ENCODE measurements at places on chromosomes 3 and 15.

DNA sequence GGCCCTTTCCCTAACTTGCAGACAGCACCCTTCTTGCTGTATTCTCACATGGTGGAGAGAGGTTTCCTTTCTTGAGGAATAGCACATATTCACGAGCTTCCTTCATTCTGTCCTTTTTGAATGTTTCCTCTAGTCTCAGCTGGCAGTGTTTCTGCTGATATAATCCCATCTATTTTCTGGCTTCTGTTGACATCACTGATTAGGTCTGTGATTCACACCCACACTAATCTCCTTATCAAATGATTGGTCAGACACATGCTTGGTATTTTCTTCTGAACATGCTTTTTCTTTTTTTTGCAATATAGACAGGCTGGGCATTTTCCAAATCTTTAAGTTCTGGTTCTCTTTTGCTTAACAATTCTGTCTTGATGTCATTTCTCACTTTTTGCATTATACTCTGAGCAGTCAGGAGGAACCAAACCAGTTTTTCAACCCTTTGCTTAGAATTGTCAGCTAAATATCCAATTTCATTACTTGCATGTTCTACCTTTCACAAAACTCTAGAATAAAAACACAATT lies 65.4 kb downstream of the OXSM start:
- DNase-seq, result no peak

DNA sequence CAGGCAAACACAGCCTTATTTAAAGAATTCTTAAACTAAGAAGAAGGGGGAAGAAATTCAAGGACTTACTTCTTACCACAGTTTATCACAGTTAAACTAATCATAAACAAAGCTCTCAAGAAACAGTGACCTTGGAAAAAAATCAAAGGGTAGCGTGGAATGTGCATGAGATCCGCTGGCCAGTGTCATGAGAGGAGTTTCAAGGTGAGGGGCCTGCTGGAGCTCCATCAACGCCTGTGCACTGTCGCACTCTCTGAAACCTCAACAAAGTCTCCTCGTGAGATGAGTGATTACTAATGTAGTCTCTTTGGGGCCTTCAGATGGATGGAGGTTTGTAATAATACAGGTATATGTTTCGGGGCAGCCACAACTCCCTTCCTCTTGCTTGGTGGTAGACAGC lies 28.4 kb upstream of the PRICKLE2 start:
- DNase-seq, result no peak

- no peak for DNase-seq
These were observed 40.1 kb downstream of the GAP43 start for GRCh38 chr3:115663414-115663813.

- no peak for DNase-seq
These were observed 222.0 kb upstream of the DPPA4 start for GRCh38 chr3:109559389-109559788.

DNA sequence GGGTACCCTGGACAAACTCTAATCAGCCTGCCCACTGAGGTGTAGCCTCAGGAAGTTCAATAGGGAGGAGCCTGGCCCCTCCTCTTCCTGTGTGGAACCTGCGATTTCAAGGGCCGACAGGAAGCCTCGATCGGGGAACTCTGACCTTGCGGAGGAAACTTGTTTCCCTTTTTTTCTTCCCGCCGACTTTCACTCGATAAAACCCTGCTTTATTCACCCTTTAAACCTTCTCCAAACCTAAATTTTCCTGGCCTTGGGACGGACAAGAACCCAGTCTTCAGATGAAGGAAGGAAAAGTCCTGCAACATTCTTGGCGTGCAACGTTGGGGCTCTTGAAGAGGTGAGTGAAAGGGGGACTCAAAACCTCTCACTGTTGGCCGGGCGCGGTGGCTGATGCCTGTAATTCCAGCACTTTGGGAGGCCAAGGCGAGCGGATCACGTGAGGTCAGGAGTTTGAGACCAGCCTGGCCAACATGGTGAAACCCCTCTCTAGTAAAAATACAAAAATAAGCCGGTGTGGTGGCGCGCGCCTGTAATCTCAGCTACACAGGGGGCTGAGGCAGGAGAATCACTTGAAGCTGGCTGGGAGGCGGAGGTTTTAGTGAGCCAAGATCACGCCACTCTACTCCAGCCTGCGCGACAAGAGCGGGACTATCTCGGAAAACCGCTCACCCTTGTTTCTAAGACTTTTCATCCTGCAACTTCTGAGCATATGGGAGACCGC lies 208.2 kb downstream of the ZNF385D start:
- DNase-seq, result no peak

- DNase-seq, result no peak
These were observed 26.9 kb downstream of the STOML1 start for GRCh38 chr15:73965094-73965757.

DNA sequence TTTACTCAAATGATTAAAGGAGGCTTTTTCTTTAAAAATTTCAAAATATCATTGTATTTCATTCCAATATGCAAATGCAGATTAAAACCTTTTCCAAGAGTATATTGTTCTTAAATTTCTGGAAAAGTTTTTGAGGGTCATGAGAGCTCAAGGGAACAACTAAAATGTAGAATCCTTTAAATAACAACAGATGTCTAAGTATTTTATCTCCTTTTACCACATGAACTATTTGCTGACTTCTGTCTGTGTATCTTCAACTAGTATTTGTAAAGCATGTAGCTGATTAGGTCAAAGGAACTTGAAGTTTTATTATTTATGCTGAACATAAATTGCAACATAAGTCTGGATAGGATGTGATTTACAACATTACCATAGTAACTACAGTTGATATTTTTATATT lies 402.6 kb downstream of the CNTN6 start:
- no peak for DNase-seq

- no peak for DNase-seq
These were observed 191.6 kb upstream of the FAM3D start for GRCh38 chr3:58858126-58858525.

GRCh38 chr3:35673017-35673416 lies 33.7 kb downstream of the ARPP21 start:
- DNase-seq, result no peak

GRCh38 chr3:114365909-114366308 lies 72.1 kb downstream of the TIGIT start:
- DNase-seq, result no peak

DNA sequence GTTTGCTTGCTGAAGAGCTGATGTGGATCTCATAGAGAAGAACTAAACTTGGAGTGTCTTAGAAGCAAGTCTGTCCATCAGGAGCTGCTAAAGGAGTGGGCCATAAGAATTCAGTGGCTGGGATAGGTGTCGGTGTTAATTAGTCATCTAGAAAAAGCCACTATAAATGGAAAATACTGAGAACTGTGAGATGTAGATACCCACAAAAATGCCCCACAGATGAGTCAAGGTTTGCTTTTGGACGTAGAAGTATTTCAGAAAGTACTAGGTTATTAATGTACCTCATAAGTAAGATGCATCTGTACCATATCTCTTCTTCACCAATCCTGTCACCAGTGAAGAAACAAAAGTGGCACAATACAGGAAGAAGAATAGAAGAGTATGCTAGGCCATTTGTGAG lies 530.9 kb upstream of the TGFBR2 start:
- DNase-seq, result no peak

GRCh38 chr3:124121379-124122312 lies 129.7 kb upstream of the ROPN1 start:
- no peak for DNase-seq

GRCh38 chr3:193896419-193896818 lies 239.5 kb upstream of the HES1 start:
- no peak for DNase-seq

DNA sequence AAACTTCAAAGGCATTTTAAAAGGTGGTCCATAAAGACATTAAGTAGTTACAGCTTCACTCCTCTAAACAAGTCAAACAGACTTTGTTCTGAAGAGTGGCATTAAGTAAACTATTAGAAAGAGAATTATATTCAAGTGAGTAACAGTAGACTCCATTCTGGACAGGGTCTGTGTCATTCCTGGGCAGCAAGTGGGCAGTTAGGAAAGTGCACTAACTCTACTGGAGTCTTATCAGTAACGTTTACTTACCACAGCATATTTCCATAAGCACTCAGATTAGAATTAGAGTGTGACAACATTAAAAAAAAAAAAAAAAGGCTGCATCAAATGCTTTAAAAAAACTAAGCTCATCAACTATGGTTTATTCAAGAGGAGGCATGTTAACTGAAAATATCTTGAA lies 10.6 kb downstream of the UBR1 start:
- DNase-seq, result no peak

DNA sequence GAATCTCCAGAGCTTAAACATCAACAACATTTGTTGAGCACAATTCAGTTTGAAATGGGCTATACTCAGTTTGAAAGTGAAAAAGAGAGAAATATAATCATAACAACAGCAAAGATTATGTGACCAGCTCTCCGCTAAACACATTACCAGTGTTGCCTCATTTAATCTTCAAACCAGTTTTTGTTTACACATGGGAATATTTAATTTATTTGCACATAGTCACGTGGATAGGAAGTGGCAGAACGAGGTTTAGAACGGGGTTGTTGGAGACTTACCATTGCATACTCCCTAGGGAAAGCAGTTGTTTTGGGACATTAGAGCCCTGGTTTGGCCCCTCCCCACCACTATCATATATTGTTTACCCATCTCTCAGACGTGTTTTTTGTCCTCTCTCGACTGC lies 77.2 kb downstream of the IL1RAP start:
- no peak for DNase-seq

GRCh38 chr3:105767776-105768175 lies 101.0 kb downstream of the CBLB start:
- no peak for DNase-seq

GRCh38 chr3:39067286-39067685 lies 15.5 kb downstream of the WDR48 start:
- no peak for DNase-seq

DNA sequence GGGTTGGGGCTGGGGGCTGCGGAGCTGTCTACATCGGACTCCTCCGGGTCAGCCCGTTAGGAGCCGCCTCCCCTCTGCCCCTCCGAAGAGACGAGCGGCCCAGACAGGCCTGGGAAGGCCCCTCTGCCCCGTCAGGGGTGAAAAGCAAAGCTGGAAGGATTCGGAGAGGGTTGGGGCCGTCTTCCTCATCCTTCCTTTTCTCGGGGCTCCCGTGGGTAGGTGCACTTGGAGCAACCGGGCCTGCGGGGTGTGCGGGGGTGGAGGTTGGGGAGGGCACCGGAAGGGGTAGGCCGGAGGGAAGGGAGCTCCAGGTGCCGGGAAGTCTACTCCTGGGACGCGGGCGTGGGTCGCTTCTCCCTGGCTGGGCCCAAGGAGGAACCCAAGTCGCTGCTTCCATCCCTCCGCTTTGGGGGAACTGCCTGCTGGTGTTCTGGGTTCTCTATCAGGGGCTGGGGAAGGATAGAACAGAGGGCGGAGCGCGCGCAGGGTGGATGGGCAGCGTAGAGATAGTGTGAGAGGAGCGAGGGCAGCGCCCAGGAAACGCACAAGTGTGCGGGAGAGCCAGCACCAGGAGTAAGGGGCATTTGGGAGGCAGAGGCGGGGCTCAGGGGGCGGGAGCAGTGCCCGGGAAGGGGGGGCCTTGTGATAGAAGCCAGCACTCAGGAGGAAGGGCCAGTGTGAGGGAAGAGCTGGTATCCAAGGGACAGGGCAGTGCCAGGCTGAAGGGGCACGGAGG lies 590 bp downstream of the POLR2H start:
- no peak for DNase-seq

Measured in cortex of kidney (tissue), 1 donor.